Thoracic aorta (tissue), 2 donors: ENCODE measurements at places on chromosomes 11 and 22. TPM values are rescaled to one million over a fixed set of nuclear protein-coding genes. Genes with fewer than 3 reads are reported as not detected.
A peak's percentile ranks its signal among the peaks of the same experiment; 100 is the strongest.

Gene ATF4
- total RNA-seq = 301 TPM

DNA sequence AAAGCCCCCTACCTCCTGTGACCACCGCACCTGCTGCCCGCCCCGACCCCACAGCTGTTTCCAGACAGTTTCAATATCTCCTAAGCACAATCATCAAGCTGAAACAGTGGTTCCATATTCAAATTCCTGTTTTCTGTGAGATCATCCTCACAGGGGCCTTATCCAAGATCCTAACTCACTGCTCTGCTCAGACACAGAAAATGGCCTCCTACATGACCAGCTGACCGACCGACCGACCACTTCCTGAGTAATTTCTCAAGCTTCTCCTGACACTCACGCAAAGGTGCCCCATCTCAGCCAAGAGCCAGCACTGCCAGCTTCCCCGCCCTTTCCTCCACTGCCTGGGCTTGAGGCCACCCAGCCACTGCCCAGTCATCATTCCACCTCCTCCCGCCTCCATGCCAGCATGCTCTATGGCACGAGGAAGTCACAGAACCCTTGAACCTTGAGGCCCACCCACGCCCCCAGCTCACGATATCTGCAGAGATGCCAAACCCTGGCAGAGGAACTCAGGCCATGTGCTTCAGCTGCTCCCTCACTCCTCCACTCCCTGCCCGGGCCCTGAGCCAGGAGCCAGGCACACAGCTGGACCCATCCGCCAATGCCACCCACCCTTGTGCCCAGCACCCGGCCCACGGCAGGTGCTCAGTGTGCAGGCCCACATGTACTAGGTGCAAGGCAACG is 14.0 kb downstream of the KIAA0930 start:
- no peak for DNase-seq
- H3K4me3 ChIP-seq = no peak overlapping the region
- peak overlapping the region; percentile 52 for H3K27ac ChIP-seq
- no peaks in the 10 kb centered on the region for H3K36me3 ChIP-seq

- DNase-seq = no peak
- no peak overlapping the region for H3K27ac ChIP-seq
- no peaks in the 10 kb centered on the region for H3K27me3 ChIP-seq
- no peak overlapping the region for H3K4me3 ChIP-seq
- H3K4me1 ChIP-seq = peaks cover 20% of the 10 kb centered on the region
Measured at GRCh38 chr11:45655831-45656230, 9.6 kb downstream of the CHST1 start.

Gene SYT8
- total RNA-seq = 3.4 TPM

Gene OR2AG2
- not detected for total RNA-seq

GRCh38 chr11:2843551-2843950 is 42.0 kb downstream of the CDKN1C start:
- no peaks in the 10 kb centered on the region for H3K4me1 ChIP-seq
- no peak for DNase-seq
- H3K36me3 ChIP-seq = no peaks in the 10 kb centered on the region
- H3K27ac ChIP-seq = no peak overlapping the region
- H3K27me3 ChIP-seq = no peaks in the 10 kb centered on the region

Gene CCDC81
- total RNA-seq = 2.0 TPM

GRCh38 chr11:13782390-13783075 is 114.1 kb downstream of the FAR1 start:
- no peaks in the 10 kb centered on the region for H3K27me3 ChIP-seq
- H3K27ac ChIP-seq = no peak overlapping the region
- H3K4me3 ChIP-seq = no peak overlapping the region
- no peak for DNase-seq
- no peaks in the 10 kb centered on the region for H3K4me1 ChIP-seq
- no peaks in the 10 kb centered on the region for H3K36me3 ChIP-seq

DNA sequence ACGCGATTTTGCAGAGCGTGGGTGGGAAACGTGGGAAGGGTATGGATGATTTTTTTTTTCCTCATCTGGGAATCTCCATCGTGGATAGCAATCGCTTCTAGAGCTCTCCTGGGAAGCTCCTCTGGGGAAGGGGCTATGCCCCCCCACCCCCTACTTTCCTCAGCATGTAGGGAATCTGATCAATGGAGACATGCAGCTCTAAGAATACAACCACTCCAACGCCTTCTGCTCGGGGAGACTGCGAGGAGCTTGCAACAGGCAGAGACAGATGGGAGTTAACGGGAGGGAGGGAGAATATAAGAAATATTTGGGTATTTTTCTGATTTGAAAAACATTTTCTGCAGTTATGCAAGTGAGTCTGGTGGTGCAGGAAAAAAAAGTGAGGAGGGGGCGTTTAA is 104.6 kb upstream of the HSD17B12 start:
- H3K36me3 ChIP-seq = no peaks in the 10 kb centered on the region
- peak overlapping the region; percentile 45 for H3K4me3 ChIP-seq
- no peak overlapping the region for H3K27ac ChIP-seq
- H3K27me3 ChIP-seq = peaks cover 28% of the 10 kb centered on the region

- H3K27me3 ChIP-seq = no peaks in the 10 kb centered on the region
- H3K36me3 ChIP-seq = no peaks in the 10 kb centered on the region
- H3K4me1 ChIP-seq = peaks cover 17% of the 10 kb centered on the region
- no peak overlapping the region for H3K4me3 ChIP-seq
- DNase-seq = no peak
Measured at GRCh38 chr11:76621868-76622267, 48.7 kb downstream of the LRRC32 start.

DNA sequence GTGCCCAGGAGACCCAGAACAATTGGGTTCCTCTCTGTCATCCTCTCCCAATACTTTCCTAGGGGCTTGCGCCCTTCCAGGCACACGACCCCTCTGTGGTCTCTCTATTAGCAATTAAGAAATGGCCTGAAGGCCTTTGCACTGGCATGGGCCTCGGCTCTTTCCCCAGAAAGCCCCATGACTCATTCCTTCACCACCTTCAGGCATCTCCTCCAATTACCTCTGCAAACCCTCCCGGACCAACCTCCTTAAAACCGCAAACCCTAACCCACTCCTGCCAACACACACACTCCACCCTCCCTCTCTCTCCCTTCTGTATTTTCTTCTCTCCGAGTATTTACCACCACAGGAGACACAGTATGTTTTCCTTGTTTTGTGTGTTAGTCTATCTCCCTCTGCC is 36.7 kb downstream of the LARGE1 start:
- peaks cover 4% of the 10 kb centered on the region for H3K4me1 ChIP-seq
- no peak for DNase-seq
- no peaks in the 10 kb centered on the region for H3K27me3 ChIP-seq
- H3K27ac ChIP-seq = no peak overlapping the region

- no peak overlapping the region for H3K4me3 ChIP-seq
- no peaks in the 10 kb centered on the region for H3K36me3 ChIP-seq
- H3K27ac ChIP-seq = no peak overlapping the region
Measured at GRCh38 chr22:37141971-37142370, 7.7 kb downstream of the IL2RB start.

DNA sequence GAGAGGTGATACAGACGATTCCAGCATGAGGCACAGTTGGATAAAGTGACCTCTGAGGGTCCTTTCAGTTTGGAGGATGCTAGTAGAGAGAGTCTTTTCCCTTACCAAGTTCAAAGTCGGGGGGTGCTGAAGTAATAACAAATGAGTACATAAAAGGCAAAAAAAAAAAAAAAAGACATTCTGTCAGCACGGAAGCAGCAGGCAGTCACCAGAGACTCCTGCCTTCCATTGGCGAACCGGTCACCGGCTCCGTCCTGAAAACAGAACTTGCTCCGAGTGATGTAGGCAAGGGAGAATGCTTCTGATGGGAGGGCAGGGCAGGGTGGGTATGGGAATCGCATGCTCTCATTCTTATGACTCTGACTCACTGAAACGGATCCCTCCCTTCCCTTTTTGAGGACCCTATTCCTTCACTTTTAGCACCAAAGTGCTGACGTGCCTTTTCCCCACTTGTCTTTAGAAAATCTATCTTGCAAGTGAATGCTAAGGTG is 65.9 kb downstream of the PRR5L start:
- DNase-seq = no peak
- no peak overlapping the region for H3K27ac ChIP-seq
- no peaks in the 10 kb centered on the region for H3K27me3 ChIP-seq
- H3K36me3 ChIP-seq = no peaks in the 10 kb centered on the region
- H3K4me1 ChIP-seq = no peaks in the 10 kb centered on the region

GRCh38 chr11:45736424-45736823 is 68.5 kb upstream of the SLC35C1 start:
- no peaks in the 10 kb centered on the region for H3K27me3 ChIP-seq
- H3K27ac ChIP-seq = no peak overlapping the region
- no peaks in the 10 kb centered on the region for H3K36me3 ChIP-seq
- H3K4me3 ChIP-seq = no peak overlapping the region
- H3K4me1 ChIP-seq = no peaks in the 10 kb centered on the region
- DNase-seq = no peak

Gene TRIM6
- 3.0 TPM for total RNA-seq

DNA sequence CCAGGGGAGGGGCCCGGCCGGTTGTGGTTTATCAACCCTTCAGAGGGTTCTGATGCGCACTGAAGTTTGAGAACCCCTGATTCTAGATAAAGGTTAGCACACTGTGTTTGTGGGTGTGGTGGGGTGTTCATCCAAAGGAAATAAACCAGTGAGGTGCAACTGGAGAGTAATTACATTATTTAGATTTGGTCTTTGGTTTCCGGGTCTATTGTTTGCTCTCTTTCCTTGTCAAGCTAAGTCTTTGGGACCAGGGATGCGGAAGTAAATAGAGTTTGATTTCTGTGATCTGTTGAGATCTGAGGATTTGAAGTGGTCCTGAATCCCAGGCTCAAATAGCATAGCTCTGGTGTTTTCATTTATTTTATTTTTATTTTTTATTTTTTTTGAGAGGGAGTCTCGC is 50.5 kb upstream of the CLMP start:
- no peak overlapping the region for H3K4me3 ChIP-seq
- H3K36me3 ChIP-seq = no peaks in the 10 kb centered on the region
- H3K4me1 ChIP-seq = no peaks in the 10 kb centered on the region
- no peaks in the 10 kb centered on the region for H3K27me3 ChIP-seq

- peak; percentile 29 for DNase-seq
- no peaks in the 10 kb centered on the region for H3K27me3 ChIP-seq
- H3K4me3 ChIP-seq = no peak overlapping the region
- no peaks in the 10 kb centered on the region for H3K4me1 ChIP-seq
Measured at GRCh38 chr11:46315033-46315738, 32.1 kb upstream of the DGKZ start.

GRCh38 chr11:94877443-94878200 is 95.7 kb downstream of the CWC15 start:
- H3K27ac ChIP-seq = peak overlapping the region; percentile 67
- no peak overlapping the region for H3K4me3 ChIP-seq

DNA sequence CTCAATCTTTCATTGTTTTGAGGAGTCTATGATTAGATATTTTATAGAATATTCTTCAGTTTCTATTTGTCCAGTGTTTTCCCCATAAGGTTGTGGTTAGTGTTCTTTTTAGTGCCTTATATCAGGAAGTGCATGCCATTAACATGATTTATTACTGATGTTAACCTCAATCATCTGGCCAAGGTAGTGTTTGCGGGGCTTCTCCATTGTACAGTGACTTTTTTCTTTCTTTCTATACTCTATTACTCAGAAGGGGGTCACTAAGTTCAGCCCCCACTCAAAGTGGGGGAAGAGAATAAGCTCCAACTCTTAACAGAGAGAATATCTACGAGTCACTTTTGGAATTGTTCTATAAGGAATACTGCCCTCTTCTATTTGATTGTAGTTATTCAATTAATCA is 415.8 kb downstream of the DYNC2H1 start:
- no peak overlapping the region for H3K4me3 ChIP-seq
- no peak for DNase-seq
- H3K4me1 ChIP-seq = no peaks in the 10 kb centered on the region
- no peak overlapping the region for H3K27ac ChIP-seq

Gene STK33
- total RNA-seq = 1.3 TPM

DNA sequence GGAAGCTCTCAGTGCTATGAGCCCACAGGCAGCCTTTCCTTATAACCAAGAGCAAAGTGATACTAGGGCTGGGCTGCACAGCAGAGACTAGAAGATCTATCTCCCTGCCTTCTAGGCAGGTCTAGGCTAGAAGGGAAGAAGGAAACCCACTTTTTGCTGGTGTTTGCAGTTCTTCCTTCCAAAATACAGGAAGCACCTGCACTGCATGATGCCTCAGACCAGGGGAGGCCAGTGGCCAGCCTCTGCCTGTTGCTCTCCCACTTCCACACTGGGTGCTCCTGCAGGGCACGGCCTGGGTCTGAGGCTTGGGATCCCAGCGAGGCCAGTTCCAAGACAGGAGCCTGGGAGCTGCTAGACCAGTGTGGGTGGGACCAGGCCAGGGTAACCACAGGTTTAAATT is 6.0 kb upstream of the UCP3 start:
- DNase-seq = no peak
- H3K27ac ChIP-seq = no peak overlapping the region
- H3K27me3 ChIP-seq = no peaks in the 10 kb centered on the region
- no peaks in the 10 kb centered on the region for H3K36me3 ChIP-seq
- no peak overlapping the region for H3K4me3 ChIP-seq
- peaks cover 10% of the 10 kb centered on the region for H3K4me1 ChIP-seq

DNA sequence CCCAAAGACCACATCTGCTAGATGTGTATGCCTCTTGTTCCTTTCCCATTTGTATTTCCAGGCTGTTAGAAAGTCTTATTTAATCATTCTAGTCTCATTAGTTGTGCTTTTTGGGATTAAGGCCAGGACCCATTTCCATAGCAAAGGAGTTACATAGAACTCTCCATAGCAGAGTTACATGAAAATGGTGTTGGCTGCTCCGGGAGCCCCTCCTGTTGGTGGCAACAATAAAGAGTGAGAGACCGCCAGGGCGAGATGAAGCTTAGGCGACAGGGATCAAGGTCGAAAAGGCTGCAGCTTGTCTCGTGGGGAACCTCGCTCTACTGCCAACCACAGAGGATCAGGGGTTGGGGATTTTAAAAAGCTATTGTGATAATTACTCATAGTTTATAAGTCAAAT is 58.3 kb downstream of the GRIK4 start:
- DNase-seq = no peak
- H3K27ac ChIP-seq = no peak overlapping the region
- no peaks in the 10 kb centered on the region for H3K36me3 ChIP-seq
- peaks cover 5% of the 10 kb centered on the region for H3K4me1 ChIP-seq

DNA sequence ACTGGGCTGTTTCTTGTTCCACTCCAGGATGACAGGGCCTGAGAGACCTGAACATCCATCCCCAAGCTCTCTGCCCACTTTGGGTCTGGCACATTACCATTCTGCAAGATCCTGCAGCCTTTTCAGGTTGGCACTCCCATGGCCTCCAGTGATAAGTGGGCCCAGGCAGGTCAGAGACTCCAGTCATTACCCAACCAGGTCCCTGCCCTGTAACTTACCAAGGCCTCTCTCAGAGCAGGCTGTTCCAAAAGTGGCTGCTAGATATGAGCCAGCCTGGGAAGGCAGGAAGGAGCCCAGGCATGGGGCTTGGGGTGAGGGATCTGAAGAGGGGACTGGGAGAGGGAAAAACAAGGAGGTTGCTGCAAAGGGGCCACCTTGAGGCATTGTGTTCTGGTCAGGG is 35.9 kb downstream of the KCNQ1OT1 start:
- H3K4me1 ChIP-seq = no peaks in the 10 kb centered on the region
- no peak for DNase-seq
- H3K4me3 ChIP-seq = no peak overlapping the region
- no peak overlapping the region for H3K27ac ChIP-seq
- no peaks in the 10 kb centered on the region for H3K36me3 ChIP-seq
